ENCODE measurements at places on chromosomes 13 and 19.
A peak's percentile ranks its signal among the peaks of the same experiment; 100 is the strongest.

DNA sequence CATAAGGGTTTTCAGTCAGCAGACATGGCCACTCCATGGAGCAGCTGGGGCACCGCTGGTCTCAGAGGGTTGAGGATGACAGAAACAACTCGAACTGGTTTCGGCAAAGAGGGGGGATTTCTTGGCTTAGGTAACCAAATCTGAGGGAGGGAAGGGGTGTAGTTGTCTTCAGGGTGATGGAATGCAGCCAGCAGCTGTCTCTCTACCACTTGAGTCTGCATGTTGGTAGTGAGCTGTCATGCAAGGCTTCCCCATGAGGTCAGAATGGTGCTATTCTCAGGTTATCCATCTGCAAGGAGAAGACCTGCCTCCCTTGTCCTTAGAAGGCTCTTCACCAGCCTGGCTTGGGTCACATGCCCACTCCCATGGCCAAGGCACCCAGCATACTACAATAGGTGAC lies 55.6 kb upstream of the PEG3 start:
- DNase-seq = no peak

- peak; percentile 60 for DNase-seq
These were observed 21.9 kb upstream of the CPB2 start for GRCh38 chr13:46126552-46127357.

DNA sequence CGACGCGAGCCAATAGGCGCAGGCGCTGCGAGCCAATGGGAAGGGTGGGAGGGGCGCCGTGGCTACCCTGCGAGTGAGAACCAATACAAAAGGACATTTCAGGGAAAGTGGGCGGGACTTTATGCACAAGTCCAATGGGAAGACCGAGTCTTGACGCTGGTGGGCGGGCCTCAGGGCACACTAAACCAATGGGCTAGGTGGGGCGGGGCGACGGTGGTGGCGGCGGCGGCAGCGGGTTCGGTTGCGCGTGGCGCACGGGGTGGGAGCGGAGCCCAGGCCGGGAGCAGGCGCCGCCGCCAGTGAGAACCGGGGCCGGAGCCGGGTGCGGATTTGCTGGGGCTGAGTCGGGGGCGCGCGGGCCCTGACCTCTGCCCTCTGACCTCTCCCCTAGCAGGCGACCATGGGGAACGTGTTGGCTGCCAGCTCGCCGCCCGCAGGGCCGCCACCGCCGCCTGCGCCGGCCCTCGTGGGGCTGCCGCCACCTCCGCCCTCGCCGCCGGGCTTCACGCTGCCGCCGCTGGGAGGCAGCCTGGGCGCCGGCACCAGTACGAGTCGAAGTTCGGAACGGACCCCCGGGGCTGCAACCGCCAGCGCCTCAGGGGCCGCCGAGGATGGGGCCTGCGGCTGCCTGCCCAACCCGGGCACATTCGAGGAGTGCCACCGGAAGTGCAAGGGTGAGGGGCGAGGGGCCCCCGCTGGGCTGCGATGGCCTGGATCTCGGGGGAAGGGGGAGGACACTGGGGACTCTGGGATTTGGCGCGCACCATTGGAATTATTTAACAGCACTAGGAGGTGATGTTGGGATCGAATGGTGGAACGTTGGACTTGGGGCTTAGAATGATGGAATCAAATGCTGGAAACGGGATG lies at the start of gene TOMM40:
TOMM40 (plus strand) TSS at position 239 of the 867 bp plus-strand sequence; CDS start at position 401, 162 bp downstream.
- DNase-seq = peak; percentile 100

DNA sequence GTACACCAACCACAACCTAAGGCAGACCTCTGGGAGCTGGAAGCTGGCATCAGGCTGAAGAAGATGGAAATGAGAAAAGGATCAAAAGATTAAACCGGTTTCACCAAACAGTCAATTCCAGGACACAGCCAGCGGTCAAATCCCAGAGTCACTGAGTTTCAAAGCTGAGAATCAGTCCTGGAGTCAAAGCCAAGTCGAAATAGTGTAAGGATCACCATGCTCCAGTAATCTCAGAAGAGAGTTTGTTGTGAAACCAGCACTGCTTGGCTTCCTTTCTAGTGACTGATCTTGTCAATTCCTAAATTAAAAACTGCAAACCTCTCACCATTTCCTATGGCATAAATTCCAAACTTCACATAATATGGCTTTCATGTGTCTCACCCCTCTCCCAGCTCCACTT lies 198.8 kb downstream of the GPC6 start:
- DNase-seq = no peak

- DNase-seq = no peak
These were observed 47.7 kb downstream of the GSX1 start for GRCh38 chr13:27839809-27840467.

- DNase-seq = no peak
These were observed 673 bp downstream of the ZNF486 start for GRCh38 chr19:20167651-20168122.

DNA sequence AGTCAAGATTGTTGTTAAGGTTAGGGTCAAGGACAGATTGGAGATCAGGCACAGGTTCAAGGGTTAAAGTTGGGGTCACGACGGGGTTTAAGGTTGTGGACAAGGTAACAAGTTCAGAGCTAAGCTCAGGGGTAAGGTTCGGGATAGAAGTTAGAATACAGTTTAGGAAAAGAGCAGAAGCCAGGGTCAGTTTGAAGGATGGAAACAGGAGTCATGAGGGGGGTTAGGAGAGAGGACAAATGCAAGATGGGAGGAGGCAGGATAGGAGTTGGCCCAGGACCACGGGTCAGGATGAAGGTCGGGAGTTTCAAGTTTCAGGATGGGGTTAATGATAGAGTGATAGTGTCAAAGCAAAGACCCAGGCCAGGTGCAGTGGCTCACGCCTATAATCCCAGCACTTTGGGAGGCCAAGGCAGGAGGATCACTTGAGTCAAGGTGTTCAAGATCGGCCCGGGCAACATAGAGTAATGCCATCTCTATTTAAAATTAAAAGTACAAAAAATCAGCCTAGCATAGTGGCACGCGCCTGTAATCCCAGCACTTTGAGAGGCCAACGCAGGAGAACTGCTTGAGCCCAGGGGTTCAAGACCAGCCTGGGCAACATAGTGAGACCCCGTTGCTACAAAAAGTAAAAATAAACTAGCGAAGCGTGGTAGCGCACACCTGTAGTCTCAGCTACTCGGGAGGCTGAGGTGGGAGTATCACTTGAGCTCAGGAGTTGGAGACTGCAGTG lies 7.7 kb downstream of the NPHS1 start:
- no peak for DNase-seq

GRCh38 chr19:8488365-8488764 lies 14.1 kb downstream of the PRAM1 start:
- DNase-seq = no peak

- DNase-seq = no peak
These were observed 2.4 kb upstream of the ZNF616 start for GRCh38 chr19:52142001-52142595.

- DNase-seq = no peak
These were observed 451.7 kb downstream of the PCDH9 start for GRCh38 chr13:66778461-66778860.

DNA sequence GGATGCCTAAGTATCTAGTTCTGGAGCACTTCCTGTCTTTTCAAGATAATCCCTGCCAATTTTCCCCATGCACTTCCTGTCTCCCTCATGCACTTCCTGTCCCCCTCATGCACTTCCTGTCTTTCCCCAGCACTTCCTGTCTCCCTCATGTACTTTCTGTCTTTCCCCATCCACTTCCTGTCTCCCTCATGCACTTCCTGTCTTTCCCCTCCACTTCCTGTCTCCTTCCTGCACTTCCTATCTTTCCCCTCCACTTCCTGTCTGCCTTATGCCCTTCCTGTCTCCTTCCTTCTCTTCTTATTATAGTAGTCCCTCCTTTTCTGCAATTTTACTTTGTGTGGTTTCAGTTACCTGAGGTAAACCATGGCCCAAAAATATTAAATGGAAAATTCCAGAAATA lies 3.0 kb upstream of the TNNT1 start:
- DNase-seq = peak; percentile 19

- no peak for DNase-seq
These were observed 277.5 kb downstream of the DNAJC15 start for GRCh38 chr13:43300865-43301264.

DNA sequence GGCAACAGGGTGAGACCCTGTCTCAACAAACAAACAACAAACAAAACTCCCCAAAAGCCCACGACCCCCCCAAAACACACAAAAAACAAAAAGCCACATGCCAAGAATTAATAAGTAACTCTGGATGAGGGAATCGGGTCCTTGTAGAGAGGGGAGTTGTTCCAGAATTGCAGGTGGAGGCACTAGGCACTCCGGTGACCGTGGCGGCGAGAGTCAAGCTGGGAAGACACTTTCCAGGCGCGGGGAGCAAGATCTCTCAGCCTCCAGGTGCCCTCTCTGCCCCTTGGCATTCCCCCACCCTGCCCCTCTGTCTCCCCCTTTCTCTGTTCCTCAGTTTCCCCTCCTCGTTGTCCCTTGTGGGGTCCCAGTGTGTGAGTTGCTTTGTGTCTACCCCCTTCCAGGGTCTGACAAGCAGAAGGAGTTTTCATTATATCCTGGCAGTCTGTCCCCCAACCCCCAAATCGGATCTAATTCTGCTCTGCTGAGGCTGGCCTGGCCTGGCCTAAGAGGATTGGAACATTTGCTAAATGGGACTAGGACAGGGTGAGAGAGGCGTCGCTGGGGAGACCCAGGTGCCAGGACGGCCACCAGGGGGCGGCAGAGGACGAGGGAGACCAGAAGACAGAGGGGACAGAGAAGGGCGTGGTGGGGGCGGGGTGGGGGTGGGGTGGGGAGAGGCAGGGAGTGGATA lies 8.3 kb upstream of the CRX start:
- peak; percentile 68 for DNase-seq

DNA sequence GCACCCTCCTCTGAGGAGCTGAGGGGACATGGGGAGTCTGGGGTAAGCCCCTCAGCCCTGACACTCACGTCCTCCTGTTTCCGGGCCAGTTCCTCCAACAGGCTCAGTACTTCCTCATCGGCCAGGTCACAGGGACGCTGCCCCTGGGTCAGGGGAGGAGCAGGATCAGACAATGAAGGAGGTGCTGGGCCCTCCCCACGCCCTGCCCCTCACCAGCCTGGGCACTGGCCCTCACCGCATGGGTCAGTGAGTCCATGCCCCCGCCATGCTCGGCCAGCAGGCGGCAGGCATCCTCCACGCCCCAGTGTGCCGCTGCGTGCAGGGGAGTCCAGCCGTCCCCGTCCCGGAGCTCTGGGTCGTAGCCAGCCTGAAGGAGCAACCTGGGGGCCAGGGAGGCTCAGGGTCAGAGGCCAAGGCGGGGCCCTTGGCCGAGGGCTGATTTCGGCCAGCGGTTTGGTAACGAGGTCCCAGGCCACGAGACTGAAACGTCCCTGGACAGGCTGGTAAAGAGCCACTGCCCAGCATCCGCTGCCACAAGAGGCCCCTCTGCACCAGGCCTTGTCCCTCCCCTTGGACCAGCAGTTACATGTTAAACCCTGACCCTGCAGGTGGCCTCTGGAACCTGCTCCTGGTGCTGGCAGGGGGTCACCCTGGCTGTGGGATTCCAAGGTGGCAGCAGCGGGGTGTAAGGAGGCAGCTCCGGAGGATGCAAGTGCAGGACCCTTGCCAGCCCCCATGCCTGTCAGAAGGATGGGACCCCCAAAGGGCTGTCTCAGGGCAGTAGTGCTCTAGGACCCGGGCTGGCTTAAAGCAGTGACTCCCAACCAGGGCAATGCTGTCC lies 18.5 kb downstream of the PPP1R12C start:
- DNase-seq = no peak

- DNase-seq = no peak
These were observed 12.4 kb downstream of the MAST3 start for GRCh38 chr19:18109733-18110608.

DNA sequence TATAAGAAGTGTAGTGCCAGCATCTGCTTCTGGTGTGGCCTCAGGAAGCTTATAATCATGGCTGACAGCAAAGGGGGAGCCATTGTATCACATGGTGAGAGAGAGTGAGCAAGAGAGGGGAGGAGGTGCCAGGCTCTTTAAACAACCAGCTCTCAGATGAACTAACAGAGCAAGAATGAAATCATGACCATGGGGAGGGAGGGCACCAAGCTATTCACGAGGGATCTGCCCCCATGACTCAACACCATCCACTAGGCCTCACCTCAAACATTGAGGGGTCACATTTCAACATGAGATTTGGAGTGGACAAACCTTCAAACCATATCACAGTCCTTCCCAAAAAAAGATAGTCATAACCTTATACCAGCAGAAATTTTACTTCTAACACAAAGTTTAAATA lies 174.0 kb downstream of the GPC5 start:
- DNase-seq = no peak

DNA sequence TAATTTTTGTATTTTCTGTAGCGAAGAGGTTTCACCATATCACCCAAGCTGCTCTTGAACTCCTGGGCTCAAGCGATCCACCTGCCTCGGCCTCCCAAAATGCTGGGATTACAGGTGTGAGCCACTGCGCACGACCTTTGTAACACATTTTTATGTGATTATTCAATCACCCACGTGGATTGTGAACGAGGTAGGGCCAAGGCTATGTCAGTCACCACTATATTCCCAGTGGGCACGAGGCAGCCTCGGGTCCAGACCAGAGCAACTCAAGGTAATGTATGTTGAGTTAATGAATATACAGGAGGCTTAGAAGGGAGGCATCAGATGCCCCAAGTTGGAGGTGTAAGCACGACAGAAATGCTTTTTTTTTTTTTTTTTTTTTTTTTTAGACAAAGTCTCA lies 8.9 kb downstream of the PTGIR start:
- no peak for DNase-seq

- peak; percentile 27 for DNase-seq
These were observed 665 bp downstream of the ZNF497 start for GRCh38 chr19:58361900-58362271.

DNA sequence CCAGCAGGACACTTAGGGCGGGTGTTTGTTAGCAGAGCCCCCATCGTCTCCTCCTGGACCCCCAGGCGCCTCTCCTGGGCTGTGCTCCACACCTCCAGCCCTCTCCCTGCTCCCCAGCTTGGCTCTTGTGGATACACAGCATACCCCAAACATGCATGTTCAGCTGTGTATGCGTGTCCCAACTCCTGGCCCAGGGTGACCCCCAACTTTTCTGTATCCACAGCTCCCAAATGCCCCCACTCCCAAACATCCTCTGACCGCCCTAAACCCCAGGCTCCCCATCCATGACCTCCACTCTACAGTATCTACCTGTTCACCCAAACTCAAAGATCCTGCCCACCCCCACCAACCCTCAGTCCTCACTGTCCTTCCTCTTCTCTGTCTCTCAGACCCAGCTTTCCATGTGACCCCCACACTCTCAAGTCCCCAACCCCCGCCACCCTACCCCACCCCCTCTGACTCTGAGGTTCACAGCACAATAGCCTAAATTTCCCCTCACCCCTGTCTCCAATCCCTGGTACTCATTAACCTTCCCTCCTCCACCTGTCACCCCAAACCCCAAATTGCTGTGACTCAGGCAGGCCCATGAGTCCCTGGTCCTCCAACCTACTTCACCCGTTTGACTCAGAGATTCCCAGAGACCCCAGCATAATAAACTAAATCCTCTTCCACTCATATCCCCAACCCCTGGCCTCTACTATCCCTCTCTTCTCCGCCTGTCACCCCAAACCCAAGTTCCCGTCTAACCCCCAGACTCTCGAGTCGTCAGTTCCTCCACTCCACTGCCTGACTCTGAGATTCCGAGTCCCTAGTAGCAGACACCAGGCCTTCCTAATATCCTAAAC lies 968 bp downstream of the UBE2M start:
- DNase-seq = no peak

GRCh38 chr13:113172419-113172926 lies 14.0 kb downstream of the PROZ start:
- DNase-seq = no peak
